ENCODE measurements at places on chromosomes 4 and X.

DNA sequence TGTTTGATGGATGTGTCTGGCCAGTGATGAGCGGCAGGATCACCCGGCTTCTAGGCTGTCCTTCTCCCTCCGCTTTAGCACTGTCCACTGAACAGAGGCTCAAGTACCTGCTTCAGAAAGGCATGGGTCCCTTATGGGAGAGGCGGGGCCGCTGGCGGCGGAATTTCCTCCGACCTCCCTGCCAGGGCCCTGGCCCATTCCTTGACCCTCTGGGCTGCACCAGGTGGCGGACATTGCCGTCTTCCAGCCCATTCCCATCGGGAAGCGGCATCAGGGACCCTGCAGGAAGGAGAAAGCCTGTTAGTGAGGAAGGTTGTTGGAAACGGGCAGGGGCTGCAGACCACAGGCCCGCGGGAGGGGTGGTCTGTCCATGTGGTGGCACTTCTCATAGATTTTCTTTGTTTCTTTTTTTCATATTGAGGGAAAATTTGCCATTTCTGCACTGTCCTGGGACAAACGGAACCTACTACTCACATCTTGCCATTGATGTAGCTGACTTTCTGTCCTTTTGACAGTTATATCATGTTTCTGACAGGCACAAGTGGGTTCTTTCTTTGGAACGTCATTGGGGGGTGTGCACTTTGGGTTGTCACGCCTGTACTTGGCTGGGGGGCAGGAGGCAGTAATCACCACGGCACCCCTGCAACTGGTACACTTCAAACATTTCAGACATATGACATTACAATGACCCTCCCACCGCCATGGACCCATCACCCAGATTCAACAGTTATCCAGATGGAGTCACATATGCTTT is 6.1 kb downstream of the APLN start:
- DNase-seq = no peak

- no peak for DNase-seq
Measured at GRCh38 chr4:6504900-6505496, 32.6 kb upstream of the PPP2R2C start.

- DNase-seq = no peak
Measured at GRCh38 chr4:89123451-89123851, 12.1 kb downstream of the TIGD2 start.

GRCh38 chrX:78063687-78064086 is 40.4 kb upstream of the PGK1 start:
- DNase-seq = no peak

DNA sequence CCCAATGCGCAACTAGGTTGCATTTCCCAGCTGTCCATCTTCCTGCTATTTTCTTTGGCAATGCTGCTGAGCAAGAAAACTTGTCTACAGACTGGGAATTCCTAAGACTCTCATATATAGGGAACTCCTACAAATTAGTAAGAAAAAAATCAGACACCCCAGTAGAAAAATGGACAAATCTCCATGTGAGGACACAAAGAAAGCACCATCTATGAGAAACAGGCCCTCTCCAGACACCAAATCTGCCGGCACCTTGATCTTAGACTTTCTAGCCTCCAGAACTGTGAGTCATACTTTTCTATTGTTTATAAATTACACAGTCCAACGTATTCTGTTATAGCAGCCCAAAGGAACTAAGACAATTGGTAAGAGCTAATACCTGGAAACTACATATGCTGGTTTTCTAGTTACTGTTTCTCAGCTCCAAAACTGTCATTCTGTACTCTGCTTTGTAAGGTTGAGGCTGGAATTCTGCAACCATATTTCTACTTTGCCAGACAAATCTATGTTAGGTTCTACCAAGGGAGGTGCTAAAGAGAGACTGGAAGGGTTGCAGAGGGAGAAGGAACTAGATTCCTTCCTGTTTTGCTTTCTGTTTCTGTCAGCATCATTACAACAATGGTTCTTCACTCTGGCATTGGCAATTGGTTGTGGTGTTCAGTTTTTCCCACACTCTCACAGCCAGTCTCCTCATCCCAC is 35.7 kb upstream of the FAM241A start:
- DNase-seq = no peak

GRCh38 chr4:11910812-11911211 is 482.1 kb upstream of the HS3ST1 start:
- no peak for DNase-seq

- DNase-seq = no peak
Measured at GRCh38 chrX:86146102-86146501, 2.1 kb upstream of the DACH2 start.

DNA sequence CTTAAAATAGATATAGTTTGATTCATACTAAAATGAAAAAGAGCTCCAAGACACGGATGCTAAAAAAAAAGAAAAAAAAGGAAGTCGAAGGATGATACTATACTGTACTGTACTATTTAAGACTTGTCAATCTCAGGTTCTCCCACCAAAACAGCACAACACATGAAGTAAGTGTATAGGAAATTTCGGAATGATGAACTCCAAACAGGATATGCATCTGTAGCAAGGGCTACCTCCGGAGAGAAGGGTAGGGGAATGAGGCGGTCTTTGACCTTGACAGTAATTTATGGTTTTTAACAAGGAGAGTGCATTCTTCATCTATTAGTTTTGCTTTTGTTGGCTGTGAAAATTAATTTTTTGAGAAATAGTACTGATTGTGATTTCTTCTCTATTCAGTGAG is 541 bp upstream of the FIP1L1 start:
- DNase-seq = no peak

GRCh38 chrX:135433531-135434257 is 11.9 kb downstream of the SMIM10L2A start:
- DNase-seq = no peak

DNA sequence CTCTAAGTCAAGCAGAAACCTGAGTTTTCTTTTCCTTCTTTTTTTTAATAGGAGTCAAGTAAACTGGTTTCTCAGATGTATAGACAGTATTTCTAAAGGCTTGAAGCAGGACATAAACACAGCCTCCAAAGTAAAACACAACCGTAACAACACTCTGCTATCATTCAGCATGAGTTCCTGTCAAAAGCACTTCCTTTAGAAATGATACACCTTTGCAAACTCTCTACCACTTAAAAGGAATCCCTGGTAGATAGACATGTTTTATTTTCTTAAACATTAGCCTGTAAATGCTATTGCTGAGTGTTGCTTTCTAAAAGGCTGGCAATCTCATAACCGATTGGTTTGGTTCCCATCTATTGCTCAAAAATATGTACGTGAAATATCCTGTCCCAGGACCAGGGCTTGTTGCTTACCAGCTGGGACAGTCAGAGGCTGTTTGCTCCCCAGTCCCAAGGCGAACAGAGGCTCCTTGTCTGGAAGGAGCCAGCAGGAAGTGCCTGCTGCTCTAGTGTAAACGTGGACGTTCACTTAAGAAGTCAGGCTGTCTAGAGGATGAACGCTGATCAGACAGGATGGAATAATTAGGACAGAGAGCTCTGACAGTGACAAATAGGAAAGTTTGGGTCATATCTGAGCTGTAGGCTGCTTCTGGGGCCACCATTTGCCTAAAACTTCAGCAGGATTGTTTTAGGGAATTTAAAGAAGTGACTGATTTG is 173.9 kb upstream of the KLF3 start:
- DNase-seq = no peak

- no peak for DNase-seq
Measured at GRCh38 chr4:126411047-126411446, 1096.3 kb downstream of the FAT4 start.

- DNase-seq = peak; percentile 80
Measured at GRCh38 chr4:122151982-122152710, at the start of gene BLTP1. Gene BLTP1, plus strand, starts transcription at chr4:122152331. Its CDS starts 18,317 bp downstream, at chr4:122170648.

GRCh38 chr4:62209757-62210485 is 1009.8 kb downstream of the ADGRL3 start:
- no peak for DNase-seq

DNA sequence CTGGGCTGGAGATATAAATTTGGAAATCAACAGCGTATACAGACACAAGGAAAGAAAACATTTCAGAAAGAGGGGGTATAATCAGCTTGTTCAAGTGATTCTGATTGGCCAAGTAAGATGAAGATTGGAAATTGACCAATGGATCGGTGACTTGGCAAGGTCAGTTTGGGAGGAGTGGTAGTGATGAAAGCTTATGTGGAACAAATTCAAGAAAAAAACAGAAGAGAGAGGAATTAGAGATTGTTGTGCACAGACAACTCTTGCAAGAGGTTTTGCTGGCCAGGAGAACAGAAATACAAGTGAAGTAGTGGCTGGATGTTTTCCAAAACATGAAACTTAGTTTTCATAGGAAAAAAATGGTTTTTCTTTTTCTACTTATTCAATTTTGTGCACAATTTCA is 16.3 kb downstream of the CD38 start:
- no peak for DNase-seq

- no peak for DNase-seq
Measured at GRCh38 chr4:107060388-107060787, 24.3 kb upstream of the DKK2 start.

DNA sequence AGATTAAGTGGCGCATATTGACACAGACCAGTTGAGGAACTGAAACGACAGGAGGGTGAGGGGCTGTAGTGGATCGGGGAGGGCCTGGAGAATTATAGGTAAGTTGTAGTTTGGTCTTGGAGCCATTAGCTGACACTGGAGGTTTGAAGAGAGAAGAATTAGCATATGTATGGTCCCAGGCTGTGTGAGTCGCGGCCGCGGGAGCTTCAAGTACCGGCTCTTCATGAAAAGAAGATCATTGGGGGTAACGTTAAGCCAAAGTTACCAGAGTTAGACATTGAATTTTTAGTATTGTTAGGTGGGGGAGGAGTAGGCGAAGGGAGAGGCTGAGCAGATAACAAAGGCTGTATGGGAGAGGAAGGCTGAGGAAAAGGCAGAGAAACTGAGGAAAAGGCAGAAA is 56.5 kb downstream of the ZNF674 start:
- DNase-seq = no peak

DNA sequence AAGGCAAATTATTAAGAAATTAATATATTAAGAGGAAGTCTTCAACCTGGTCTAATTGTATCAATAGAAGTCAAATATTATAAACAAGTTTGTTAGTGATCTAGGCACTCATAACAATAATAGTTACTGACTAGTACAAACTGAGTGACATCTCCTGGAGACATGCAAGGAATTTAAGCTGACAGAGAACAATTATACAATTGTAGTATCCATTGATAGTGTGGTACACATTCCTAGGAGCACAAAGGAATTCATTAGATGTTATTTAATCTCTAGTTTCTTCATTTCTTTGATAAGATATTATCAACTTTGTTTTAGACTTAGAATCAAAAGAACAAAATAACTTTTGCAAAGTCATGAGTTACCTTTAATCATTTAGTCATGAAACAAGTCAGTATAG is 1048.6 kb downstream of the PCDH7 start:
- no peak for DNase-seq

- DNase-seq = no peak
Measured at GRCh38 chrX:17531500-17531899, 156.5 kb downstream of the NHS start.

GRCh38 chr4:70754470-70754869 is 32.7 kb downstream of the RUFY3 start:
- DNase-seq = no peak
